RWPE2 (cell line): ENCODE measurements at places on chromosomes 11 and 22.

DNA sequence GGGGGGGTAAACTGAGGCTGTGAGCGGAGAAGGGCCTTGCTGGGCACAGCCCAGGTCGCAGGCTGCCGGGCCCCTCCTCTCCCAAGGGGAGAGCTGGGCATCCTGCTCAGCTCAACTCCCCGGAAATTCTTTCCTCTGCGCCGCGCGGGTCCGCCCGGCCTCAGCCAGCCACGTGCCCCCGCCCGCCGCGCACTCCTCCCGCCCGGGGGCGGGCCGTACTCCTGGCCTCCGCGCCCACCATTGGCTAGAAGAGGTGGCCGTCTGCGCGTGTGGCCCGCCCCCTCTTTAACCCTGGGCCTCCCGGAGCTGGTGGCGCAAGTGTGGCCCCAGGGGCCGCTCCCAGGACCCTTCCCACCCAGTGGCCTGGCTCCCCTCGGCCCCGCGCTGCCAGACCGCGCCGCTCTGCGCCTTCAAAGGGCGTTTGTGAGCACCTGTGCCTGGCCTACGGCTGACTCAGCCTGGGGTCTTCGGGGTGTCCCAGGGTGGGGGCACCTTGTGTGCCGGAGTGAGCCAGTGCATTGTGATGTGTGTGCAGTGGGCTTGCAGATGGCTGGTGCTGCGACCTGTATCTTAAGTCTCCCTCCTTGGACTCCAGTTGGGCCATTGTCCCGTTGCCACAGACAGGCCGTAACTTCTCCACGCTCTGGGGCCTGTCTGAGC, 2.0 kb downstream of the MRGPRF start:
- H3K4me3 ChIP-seq = no peak overlapping the region
- peak overlapping the region; percentile 54 for H3K27ac ChIP-seq

- no peaks in the 10 kb centered on the region for H3K36me3 ChIP-seq
- H3K27me3 ChIP-seq = no peaks in the 10 kb centered on the region
- H3K4me1 ChIP-seq = no peaks in the 10 kb centered on the region
- no peak overlapping the region for H3K4me3 ChIP-seq
- no peak for DNase-seq
- H3K27ac ChIP-seq = no peak overlapping the region
Observed at GRCh38 chr22:29156507-29156906, 49.2 kb upstream of the EMID1 start.

- no peaks in the 10 kb centered on the region for H3K27me3 ChIP-seq
- no peak for DNase-seq
- no peak overlapping the region for H3K27ac ChIP-seq
- no peaks in the 10 kb centered on the region for H3K4me1 ChIP-seq
- no peak overlapping the region for H3K4me3 ChIP-seq
Observed at GRCh38 chr11:128728767-128729587, 35.1 kb downstream of the FLI1 start.

GRCh38 chr22:45124176-45124847, 39.4 kb upstream of the NUP50 start:
- H3K36me3 ChIP-seq = no peaks in the 10 kb centered on the region
- peaks cover 7% of the 10 kb centered on the region for H3K4me1 ChIP-seq
- H3K27me3 ChIP-seq = no peaks in the 10 kb centered on the region
- no peak overlapping the region for H3K4me3 ChIP-seq
- DNase-seq = no peak

- DNase-seq = no peak
- H3K27ac ChIP-seq = no peak overlapping the region
- no peaks in the 10 kb centered on the region for H3K27me3 ChIP-seq
- H3K4me1 ChIP-seq = no peaks in the 10 kb centered on the region
- H3K36me3 ChIP-seq = no peaks in the 10 kb centered on the region
- no peak overlapping the region for H3K4me3 ChIP-seq
Observed at GRCh38 chr11:46015941-46016340, 93.5 kb downstream of the LARGE2 start.

- H3K27me3 ChIP-seq = no peaks in the 10 kb centered on the region
- H3K4me1 ChIP-seq = no peaks in the 10 kb centered on the region
- no peak overlapping the region for H3K27ac ChIP-seq
- peaks cover 75% of the 10 kb centered on the region for H3K36me3 ChIP-seq
Observed at GRCh38 chr22:29539105-29539504, 14.5 kb downstream of the THOC5 start.

DNA sequence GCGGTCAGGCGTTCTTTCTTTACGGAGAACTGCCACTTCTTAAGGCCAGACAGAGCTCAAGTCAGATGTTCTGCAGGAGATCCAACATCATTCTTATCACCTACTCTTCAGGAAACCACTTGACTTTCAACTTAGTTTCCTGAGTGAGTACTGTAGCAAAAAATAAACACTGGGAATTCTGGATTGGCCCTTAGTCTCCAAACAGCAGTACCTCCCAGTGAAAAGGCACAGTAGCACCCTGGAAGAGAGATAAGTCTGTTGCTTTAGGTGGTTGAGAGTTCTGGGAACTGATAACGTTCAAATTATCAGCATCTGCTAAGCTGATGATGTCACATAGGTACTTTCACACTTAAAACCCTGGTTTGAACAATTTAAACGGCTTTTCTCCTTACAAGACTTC, 971.8 kb upstream of the TENM4 start:
- DNase-seq = no peak
- no peak overlapping the region for H3K27ac ChIP-seq
- H3K4me3 ChIP-seq = no peak overlapping the region
- peaks cover 4% of the 10 kb centered on the region for H3K4me1 ChIP-seq

DNA sequence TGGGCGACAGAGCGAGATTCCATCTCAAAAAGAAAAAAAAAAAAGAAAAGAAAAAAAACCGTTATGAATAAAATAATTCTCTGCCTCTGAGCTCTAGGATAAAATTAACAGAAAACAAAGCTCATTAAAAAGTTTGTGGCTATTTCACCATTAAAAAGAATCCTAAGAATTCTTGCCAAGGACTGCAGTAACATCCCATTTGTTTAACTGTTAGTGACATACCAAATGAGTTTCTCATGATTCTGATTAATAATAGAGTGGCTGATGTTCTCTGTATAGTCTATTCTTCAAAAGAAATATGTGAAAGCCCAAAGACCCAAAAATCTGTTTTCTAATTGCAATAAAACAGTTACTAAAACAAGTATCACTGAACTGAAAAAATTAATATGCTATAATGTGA, 19.7 kb downstream of the CLNS1A start:
- no peak for DNase-seq
- peaks cover 89% of the 10 kb centered on the region for H3K36me3 ChIP-seq
- H3K27me3 ChIP-seq = no peaks in the 10 kb centered on the region
- H3K27ac ChIP-seq = no peak overlapping the region
- H3K4me3 ChIP-seq = no peak overlapping the region
- H3K4me1 ChIP-seq = no peaks in the 10 kb centered on the region

GRCh38 chr22:46895753-46896152, 133.3 kb downstream of the TBC1D22A start:
- no peaks in the 10 kb centered on the region for H3K4me1 ChIP-seq
- H3K27me3 ChIP-seq = no peaks in the 10 kb centered on the region
- no peak overlapping the region for H3K27ac ChIP-seq
- no peak for DNase-seq
- H3K36me3 ChIP-seq = peaks cover 19% of the 10 kb centered on the region
- H3K4me3 ChIP-seq = no peak overlapping the region

DNA sequence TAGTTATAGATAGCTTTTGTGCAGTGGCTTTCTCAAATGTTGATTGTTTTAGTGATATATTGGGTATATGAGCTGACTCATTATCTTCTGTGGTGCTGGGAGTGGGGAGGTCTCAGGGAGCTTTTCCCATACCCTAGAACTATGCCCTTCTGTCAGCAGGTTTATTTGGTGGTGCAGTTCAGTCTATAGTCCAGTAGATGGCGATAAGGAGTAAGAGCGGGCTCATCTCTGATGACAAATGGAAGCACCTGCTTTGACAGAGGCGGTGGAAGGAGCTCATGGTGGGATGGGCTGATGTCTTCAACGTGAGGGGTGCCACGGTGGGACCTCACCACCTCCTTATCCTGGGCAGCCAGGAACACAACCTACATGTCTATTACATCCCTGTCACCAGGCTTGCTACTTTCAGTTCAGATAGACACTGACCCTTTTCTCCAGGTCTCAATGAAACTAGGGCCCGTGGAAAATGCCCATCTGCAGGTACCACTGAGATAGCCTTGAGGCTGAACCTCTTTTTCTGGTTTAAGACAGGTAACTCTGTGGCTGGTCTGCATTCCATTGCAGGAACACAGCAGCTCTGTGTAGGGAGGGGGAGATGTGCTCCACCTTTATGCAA, 13.0 kb upstream of the OR6A2 start:
- no peaks in the 10 kb centered on the region for H3K4me1 ChIP-seq
- DNase-seq = no peak
- no peaks in the 10 kb centered on the region for H3K36me3 ChIP-seq
- H3K27me3 ChIP-seq = peaks cover 2% of the 10 kb centered on the region
- no peak overlapping the region for H3K4me3 ChIP-seq

- H3K4me1 ChIP-seq = no peaks in the 10 kb centered on the region
- no peak for DNase-seq
- H3K27me3 ChIP-seq = no peaks in the 10 kb centered on the region
- H3K36me3 ChIP-seq = no peaks in the 10 kb centered on the region
- H3K27ac ChIP-seq = no peak overlapping the region
Observed at GRCh38 chr11:106714199-106714598, 304.1 kb downstream of the GUCY1A2 start.

DNA sequence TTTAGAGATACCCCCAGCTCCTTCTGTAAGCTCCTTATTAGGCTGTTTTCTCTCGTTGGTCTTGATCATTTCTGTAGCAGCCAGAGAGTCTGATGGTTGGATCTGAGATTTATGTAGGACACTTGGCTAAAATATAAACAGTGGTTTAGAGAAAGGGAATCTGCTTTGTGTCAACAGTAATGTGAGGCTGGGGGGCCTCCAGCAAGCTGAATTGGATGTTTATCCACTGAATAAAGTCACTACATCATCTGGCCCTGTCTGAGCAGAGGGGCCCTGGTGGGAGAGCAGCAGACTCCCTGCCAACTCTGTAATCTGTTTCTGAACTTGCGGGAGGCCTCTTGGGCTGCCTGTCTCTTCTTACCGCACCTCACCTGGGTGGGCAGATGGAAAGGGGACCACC, 328.5 kb upstream of the PLET1 start:
- no peak overlapping the region for H3K27ac ChIP-seq
- H3K27me3 ChIP-seq = no peaks in the 10 kb centered on the region
- no peaks in the 10 kb centered on the region for H3K36me3 ChIP-seq
- no peak for DNase-seq
